ENCODE measurements at places on chromosomes 11 and 22.

DNA sequence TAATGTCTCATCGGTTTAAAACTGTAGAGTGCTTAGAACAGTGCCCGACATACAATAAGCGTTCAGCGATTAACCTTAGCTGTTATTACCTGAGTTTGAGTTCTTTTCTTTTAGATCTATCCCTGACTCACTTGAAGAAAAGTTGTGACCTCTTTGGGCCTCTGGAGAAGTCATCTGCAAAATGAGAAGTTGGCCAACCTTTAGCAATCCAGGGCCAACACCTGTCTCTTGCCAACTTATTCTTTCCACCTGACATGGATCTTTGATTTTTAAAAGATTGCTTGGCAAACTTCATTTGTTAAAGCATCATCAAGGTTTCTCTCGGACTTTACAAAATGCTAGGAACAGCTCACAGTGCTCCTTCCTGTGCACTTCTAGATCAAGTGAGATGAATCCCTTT lies 89.3 kb downstream of the CCDC81 start:
- DNase-seq, result no peak

GRCh38 chr11:73295241-73295995 lies 12.7 kb upstream of the ARHGEF17 start:
- peak; percentile 92 for DNase-seq

GRCh38 chr11:69535908-69536307 lies 54.4 kb downstream of the LINC01488 start:
- no peak for DNase-seq

DNA sequence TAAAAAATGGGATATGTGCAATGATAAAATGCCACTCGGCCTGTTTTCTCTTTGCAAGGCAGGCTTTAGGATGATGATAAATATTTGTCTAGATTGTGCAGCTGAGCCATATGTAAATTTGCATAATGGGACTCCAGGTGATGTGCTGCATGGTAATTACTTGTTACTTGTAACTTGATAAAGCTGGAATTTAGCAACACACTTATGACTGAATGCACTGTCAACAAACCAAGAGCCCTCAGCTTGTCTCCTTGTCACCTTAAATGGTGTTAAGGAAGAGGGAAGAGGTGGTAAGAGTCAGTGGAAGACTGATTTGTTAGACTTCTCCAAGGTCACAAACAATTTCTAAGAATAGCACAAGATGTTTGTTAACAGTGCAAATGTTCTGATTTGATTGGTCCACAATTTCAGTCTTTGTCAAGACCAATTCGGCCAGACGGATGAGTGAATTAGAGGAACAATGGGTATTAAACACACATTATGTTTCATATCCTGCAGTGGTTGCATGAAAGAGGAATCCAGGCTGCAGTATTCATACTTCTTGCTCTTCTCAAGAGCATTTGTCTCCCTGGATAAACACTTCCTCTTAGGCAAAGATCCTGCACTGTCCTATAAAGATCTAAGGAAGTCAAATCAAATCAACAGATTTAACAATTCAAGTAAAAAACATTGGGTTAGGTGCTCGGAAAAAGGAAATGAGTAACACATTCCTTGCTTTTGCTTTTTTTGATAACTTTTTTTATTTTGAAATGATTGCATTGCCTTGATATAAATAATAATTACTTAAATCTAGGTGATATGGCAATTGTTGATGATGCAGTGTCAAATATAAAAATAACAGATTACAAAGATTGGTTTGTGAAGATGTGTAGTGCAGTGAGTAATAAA lies 448.3 kb upstream of the DDI1 start:
- no peak for DNase-seq

- DNase-seq, result peak; percentile 13
Measured at GRCh38 chr11:108009497-108010370, 1.0 kb downstream of the CUL5 start.

DNA sequence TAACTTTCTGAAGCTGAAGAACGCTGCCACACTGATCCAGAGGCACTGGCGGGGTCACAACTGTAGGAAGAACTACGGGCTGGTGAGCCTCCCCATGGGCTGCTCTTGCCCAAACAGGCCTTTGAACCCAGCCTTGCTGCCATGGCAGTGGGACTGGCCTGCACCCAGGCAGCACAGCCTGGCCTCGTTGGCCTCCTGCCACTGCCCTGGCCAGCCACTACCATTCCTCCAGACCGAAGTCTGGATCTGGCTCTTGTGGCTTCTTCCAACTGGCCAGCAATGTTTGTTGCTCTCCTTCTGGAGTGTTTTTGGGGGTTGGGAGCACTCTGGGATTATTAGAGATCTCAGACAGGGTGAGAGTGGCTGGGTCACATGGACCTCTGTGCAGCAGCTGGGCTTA lies 51.0 kb downstream of the MYO7A start:
- DNase-seq, result no peak

DNA sequence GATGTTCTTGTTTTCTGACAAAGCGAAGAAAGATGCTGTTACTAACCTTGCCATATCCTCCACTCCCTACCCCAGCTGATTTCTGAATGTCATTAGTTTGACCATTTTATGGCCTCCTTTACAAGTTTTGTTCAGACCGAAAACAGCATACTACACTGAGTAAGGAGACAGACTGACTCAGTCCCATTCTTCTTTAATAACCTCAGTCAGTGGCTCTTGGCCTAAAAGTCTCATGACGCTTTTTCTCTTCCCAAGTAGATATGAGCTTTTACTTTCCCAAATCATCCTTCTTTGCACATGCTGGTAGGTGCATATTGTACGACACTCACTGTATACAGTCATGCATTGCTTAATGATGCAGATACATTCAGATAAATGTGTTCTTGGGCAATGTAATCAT lies 8.0 kb upstream of the FIBIN start:
- no peak for DNase-seq

DNA sequence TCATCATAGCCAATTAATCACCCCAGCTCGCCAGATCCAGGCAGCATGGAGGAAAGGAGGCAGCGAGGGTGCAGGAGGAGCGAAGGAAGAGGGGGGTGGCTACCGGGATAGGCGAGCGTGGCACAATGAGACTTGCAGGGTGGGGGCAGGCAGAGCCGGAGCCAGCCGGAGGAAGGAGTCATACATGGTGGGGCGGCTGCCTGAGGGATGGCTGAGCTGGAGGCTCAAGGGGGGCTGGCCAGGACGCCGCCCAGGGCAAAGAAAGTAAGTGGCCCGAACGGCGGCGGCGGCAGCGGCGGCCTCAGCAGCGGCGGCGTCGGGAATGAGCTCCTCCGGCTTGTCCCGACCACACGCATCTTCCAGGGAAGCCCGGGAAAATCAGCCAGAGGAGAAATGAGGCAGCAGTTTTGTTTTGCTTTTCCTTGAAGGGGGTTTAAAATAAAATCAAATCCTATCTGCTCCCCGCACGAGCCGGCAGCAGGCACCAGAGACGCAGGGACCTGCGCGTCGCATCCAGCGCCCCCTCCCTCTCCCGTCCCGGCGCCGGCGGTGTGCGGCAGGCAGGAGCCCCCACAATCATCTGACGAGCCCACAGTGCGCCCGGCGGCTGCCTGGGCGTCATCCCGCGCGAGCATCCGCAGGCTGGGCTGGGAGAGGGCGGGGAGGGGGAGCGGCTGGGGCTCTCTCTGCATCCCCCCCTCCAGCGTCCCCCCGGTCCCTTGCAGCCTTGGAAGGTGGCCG lies 263.6 kb downstream of the CTTN start:
- DNase-seq, result peak; percentile 46

DNA sequence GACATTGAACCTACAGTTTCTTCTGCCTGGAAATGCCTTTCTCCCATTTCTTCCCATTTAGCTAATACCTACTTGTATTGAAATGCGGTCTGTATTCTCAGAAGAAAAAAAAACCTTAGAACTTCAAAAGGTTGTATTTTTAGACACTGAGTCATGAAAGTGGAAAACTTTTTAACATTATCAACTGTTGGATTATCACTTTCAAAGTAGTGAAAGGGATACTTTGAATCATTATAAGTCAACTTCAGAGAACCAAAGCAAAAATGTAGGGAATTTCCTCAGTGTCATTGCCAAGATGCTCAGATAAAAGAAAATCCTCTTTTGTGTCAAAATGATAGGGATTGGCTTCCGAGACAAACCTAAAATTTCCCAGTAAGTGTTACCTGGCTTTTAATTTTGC lies 6.6 kb downstream of the HOATZ start:
- DNase-seq, result peak; percentile 53

- DNase-seq, result peak; percentile 79
Measured at GRCh38 chr11:95338430-95338991, 107.5 kb upstream of the SESN3 start.

- no peak for DNase-seq
Measured at GRCh38 chr11:70747285-70747684, 349.0 kb downstream of the CTTN start.

DNA sequence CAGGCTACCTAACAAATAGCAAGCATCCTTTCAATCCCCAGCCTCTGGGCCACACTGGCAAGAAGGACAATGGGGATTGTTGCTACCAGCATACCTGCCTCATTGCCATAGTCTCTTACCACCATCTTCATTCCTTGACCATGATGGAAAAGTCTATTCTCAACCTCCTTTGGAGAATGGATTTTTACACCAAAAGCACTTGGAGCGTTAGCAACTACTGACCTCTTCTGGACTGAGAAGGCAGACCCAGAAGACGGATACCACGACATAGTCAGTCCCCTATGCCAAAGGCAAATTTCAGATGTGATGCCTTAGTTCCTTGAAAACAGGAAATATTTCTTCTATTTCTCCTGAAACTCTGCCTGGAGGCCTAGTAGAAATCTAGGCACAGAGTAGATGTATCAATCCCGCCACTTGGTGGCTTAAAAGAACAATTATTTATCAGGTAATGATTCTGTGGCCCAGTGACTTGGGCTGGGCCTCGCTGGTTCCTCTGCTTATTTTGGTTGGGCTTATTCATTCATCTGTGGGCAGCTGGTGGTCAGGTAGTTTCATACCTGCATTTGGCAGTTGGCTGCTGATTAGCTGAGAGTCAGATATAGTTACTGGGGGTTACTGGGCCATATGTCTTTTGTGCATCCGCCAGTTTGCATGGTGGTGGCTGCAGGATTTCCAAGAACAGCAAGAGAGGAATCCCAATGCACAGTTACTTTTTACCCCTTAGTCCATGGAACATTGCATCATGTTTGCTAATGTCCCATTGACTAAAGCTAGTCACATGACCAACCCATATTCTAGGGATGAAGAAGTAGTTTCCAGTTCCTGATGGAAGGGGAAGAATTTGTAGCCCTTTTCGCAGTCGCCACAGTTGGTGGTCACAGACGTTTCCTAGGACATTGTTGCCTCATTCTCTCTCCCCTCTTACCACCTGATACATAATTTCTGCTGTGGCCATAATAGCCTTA lies 75.2 kb downstream of the DHCR7 start:
- peak; percentile 21 for DNase-seq

DNA sequence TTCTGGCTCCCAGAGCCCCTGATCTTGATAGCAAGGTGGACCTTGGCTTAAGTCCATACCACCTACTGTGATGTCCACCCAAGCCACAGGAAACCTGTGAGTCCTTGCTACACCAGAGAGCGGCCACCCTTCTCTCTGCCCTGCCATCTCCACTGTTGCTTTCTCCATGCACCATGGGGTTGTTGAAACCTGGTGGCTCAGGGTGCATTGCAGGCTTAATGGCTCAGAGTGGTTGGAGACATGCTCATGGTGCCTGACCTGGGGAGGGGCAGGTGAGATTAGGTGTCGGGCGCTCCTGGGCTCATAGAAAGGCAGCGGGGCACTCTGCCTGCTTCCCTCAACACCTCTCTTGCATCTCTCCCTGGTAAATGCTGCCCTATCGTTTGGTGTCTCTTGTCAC lies 25.0 kb upstream of the CACNG2 start:
- no peak for DNase-seq

GRCh38 chr11:11265994-11266606 lies 87.0 kb downstream of the CSNK2A3 start:
- peak; percentile 30 for DNase-seq

DNA sequence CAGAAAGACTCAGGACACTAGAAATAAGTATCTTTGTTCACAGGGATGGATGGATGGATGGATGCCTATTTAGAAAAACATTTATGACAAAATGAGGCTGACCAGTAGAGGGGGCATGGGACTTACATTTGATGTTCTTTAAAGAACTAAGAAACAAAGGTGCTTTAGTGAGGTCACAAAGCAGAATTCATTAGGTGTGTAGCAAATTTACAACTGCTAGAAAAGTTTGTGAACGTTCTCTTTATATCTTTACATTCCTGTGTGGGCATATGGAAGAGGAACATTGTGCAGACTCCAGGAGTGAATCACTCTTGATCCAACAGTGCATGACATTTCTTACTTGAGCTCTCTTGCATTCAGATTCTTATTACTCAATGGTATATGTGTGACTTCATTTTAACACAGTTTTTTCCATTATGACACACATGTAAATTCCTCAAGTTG lies 15.8 kb upstream of the SIK2 start:
- peak; percentile 50 for DNase-seq

DNA sequence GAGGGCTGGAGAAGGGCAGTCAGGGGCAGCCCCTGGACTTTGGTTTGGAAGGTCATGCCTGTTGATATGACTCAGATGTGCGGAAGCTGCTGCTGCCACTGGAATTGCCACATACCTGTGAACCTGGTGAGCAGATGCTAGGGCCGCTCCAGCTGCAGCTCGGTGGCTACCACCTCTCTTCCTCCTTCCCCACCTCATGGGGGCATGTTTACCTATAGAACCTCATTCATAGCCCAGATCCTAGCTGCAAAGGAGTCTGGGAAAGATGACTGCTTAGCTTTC lies 17.5 kb upstream of the TSPAN18 start:
- no peak for DNase-seq

GRCh38 chr22:48804811-48805301 lies 1022.8 kb downstream of the BRD1 start:
- DNase-seq, result no peak

GRCh38 chr11:6622261-6623171 lies 3.3 kb upstream of the TPP1 start:
- no peak for DNase-seq

- no peak for DNase-seq
Measured at GRCh38 chr11:2477254-2477653, 32.4 kb downstream of the KCNQ1 start.

DNA sequence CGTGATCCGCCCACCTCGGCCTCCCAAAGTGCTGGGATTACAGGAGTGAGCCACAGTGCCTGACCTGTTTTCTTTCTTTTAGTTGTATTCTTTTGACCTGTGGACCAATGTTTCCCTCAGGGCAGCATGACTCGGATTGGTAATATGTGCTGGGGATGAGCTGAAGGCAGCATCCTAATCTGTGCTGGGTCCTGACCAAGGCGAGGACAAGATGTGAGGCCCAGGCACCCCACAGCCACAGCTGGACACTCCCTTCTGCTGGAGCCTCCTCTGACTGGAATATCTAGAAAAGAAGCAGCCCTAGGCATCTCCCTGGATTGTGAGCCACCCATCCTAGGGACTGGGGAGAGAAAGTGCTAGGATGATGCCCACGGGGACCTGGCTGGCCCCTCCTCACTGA lies 105.4 kb downstream of the PDE2A start:
- DNase-seq, result peak; percentile 32

- DNase-seq, result peak; percentile 81
Measured at GRCh38 chr22:37316875-37317371, 34.6 kb downstream of the CYTH4 start.
